Activated CD4-positive, alpha-beta T cell treated with anti-CD3 and anti-CD28 coated beads for 24 hours (primary cell): ENCODE measurements at places on chromosomes 7 and 10.

- DNase-seq, result no peak
Observed at GRCh38 chr10:47104786-47105385, 193.7 kb downstream of the PTPN20 start.

- no peak for DNase-seq
Observed at GRCh38 chr10:115052226-115052625, 40.9 kb upstream of the ATRNL1 start.

GRCh38 chr10:44513591-44513990 lies 128.7 kb upstream of the CXCL12 start:
- DNase-seq, result no peak

- no peak for DNase-seq
Observed at GRCh38 chr7:53900856-53901528, 641.2 kb upstream of the VSTM2A start.

DNA sequence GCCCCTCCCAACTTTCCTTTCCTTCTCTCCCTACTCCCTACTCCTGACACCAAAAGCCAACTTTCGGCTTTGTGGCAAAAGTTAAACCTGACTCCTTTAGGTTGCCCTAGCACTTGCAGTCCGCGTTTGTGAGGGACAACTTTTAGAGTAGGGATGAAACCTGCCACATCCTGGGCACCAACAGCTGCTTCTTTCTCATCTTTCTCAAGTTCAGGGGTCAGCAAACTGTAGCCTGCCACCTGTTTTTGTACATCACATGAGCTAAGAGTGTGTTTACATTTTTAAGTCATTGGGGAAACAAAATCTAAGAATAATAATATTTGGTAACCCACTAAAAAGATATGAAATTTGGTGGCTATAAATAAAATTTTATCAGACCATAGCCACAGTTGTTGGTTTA lies 660.6 kb downstream of the KCNMA1 start:
- no peak for DNase-seq

GRCh38 chr7:134809616-134810015 lies 30.2 kb downstream of the CALD1 start:
- DNase-seq, result no peak

GRCh38 chr7:112444505-112444904 lies 5.8 kb upstream of the IFRD1 start:
- DNase-seq, result no peak

DNA sequence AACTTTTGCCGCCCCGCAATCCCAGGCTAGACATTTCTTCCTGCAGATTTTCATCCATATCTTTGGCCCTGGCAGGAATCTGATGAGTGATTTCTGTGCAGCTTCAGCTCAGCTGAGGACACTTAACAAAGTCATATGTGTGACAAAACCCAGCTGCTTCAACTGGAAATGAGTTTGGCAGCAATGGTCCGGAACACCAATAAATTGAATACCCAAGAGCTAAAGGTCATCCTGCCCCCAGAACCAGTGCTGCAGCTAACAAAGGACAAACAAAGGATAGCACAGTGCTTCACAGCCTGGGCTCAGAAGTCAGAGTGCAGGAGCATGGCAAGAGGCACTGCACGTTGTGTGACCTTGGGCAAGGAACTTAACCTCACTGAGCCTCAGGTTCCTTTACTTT lies 40.0 kb upstream of the TRIL start:
- no peak for DNase-seq

- DNase-seq, result peak; percentile 22
Observed at GRCh38 chr7:39950473-39951225, 593 bp downstream of the CDK13 start.

DNA sequence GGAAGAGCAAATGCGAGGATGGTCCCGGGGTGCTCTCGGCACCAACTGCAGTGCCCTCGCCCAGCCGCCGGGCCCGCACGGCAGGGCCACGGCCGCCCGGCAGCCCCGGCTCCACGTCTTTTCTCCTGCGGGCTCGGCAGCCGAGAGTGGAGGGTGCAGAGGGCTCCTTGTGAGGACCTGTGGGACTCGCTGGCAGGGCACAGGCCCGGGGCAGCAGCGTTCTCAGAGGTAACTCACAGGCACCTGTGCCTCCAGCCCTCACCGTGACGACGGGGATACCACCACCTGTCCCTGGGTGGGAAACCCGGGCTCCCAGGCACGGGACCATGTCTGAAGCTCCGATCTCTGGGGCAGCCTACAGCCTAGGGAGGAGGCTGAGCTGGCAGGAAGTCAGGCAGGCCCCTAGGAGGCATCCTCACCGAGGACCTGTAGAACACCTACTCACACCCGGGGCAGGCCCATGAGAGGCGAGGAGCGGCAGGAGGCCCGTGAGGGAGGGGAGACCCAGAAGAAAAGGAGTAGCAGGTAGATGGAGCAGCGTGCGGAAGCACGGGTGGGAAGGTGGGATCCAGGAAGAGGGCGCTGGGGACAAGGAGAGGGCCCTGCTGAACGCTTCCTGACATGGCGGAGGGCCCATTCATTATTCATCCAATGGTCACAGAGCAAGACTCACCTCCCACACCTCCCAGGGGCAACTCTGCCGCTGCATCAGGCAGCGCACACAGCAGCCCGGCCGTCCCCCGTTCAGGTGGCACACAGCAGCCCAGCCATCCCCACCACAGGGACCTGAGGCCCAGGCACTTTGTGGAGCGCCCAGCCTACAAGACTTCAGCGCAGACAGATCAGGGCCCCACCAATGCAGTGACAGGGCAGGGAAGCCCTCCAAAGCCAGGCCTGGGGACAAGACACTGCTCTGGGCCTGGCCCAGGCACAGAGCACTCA lies 244.9 kb downstream of the MAD1L1 start:
- no peak for DNase-seq

DNA sequence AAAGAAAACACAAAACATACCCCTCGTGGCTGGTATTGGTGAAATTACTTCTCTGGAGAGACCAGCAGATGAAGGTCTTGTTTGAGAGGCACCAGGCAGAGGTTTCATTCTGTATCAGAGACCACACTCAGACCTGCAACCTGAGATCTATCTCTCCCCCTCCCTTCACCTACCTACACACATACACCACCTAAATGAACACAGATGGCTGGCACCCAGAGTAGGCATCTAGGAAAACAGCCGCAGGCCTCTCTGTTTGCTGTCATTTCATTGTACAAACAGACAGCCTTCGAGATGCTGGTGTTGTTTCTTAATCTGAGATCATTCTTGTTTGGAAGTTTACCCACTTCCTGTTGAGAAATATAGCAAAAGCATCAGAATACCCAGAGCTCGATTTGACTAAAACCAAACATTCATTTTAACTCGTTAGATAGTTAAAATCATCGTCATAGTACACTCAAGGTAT lies 173.9 kb upstream of the SLC25A13 start:
- DNase-seq, result no peak

GRCh38 chr10:63670291-63670898 lies 149.2 kb downstream of the REEP3 start:
- DNase-seq, result no peak

DNA sequence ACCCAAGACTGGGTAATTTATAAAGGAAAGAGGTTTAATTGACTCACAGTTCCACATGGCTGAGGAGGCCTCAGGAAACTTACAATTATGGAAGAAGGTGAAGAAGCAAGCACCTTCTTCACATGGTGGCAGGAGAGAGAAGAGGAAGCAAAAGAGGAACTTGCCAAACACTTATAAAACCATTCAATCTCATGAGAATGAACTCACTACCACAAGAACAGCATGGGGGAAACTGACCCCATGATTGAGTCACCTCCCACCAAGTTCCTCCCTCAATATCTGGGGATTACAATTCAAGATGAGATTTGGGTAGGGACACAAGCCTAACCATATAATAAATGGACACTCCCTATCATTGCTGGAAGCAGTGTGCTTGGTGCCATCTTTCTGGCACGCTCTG lies 506.3 kb downstream of the CALN1 start:
- no peak for DNase-seq
